T-cell (primary cell): ENCODE measurements at places on chromosomes 5 and 9. TPM values are rescaled to one million over a fixed set of nuclear protein-coding genes. Genes with fewer than 3 reads are reported as not detected.

GRCh38 chr9:97568461-97569275 is 64.5 kb downstream of the TSTD2 start:
- no peak for DNase-seq

- no peak for DNase-seq
These were observed 30.2 kb upstream of the PTGER4 start for GRCh38 chr5:40649463-40650030.

GRCh38 chr5:1167728-1168709 is 33.4 kb upstream of the SLC6A19 start:
- DNase-seq: peak; percentile 69

GRCh38 chr9:121708768-121709488 is 57.5 kb downstream of the DAB2IP start:
- DNase-seq: no peak

The PTPRD gene
- total RNA-seq: not detected
